ENCODE measurements at places on chromosomes 16 and 17.
A peak's percentile ranks its signal among the peaks of the same experiment; 100 is the strongest.

DNA sequence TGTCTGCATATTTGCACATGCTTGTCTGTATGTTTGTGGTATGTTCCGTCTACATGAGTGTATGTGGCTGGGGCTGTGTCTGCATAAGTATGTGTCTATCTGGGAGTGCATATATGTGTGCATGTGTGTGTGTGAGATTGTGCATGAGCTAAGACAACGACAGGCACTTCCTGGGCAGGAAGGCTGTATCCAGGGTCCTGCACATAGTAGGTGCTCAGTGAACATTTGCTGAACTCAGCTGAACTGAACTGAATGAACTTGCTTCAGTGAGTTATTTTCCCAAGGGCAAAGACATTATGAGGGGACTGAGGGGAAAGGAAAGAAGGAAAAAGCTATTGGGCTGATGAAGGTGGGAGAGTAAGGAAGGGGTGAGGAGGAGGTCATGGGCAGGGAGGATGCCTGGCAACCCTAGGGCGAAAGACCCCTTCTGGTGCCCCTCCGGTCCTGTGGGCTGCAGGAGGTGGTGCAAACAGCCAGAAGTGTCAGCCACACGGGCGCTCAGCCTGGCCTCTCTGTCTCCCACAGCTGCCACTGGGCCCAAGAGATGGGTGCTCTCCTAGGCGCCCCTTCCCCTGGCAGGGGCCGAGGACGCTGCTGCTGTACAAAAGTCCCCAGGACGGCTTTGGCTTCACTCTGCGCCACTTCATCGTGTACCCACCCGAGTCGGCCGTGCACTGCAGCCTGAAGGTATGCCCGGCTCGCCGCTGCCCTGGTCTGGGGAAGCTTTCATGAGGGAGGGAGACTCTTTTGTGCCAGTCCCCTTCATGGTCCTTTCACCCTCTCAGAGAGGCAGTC, 29.5 kb downstream of the ARHGAP23 start:
- no peak for DNase-seq

DNA sequence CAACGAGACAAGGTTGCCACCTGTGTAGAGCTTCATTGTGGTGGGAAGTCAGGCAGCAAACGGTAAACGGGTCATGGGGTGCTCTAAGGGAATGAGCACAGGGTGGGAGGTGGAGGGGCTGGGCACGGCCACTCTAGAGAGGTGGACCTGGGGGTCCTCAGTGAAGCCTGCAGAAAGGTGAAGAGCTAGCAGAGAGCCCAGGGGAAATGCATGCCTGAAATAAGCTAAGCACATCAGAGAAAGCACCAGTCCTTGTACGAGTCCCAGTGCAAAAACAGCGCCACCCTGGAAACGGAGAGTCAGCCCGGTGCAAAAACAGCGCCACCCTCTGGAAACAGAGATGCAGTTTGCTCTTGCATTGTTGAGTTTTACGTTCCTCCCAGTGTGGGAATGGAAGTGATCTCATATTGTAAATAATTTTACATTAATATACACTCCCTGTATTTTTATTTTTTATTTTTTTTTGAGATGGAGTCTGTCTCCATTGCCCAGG, 65.0 kb downstream of the TBC1D16 start:
- DNase-seq = peak; percentile 2

- no peak for DNase-seq
Observed at GRCh38 chr16:47924950-47925349, 230.8 kb downstream of the ABCC12 start.

DNA sequence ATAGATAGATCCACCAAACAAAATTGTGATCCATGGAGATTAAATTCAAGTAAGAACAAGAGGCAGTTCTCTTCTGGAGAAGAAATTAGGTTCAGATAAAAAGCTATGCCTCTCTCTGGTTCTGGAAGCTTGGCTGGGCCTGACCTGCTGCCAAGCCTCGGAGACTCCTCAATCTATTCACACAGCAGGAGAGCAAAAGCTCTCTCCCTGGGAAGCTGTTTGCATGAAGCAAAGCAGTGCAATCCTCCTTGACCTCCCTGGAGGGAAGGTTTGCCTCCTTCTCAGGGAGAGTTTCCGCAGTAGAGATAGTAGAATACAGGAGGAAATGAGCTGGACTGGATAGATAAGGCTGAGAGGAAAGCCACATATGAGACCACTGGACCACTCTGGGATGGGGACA, 78.1 kb upstream of the GNAO1 start:
- DNase-seq = no peak

DNA sequence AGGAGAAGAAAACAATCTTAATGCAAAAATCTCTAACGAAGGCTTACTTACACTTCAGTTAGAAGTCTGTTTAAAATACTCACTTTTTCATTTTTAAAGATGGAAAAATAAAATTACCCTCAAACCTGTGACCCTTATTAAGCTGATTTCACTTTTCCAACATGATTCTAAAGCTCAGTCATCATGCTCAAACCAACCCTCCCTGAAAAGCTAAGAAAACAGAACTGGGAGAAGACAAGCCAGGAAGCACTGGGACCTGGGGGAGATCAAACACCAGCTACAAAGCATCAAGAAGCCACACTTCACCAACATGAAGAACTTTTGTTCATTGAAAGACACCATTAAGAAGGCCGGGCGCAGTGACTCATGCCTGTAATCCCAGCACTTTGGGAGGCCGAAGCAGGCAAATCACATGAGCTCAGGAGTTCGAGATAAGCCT, 88.8 kb downstream of the LITAF start:
- DNase-seq = peak; percentile 70

DNA sequence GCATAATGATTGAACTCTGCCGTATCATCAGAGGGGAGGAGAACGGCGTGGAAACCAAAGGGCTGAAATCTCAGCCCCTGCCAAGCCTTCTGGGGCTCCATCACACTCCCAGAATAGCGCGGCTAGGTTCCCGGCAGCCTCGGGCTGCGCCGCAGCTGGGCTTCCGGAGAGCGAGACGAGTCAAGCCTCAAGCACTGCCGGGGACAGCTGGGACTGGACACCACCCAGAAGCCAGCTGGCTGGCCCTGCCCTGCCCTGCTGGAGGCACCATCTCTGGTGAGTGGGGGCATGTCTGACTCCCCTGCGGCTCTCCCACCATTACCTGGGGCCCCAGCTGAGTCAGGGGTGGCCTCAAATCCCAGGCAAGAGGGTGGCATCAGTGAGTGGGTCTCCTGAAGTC, 7.2 kb upstream of the GPRC5C start:
- no peak for DNase-seq

DNA sequence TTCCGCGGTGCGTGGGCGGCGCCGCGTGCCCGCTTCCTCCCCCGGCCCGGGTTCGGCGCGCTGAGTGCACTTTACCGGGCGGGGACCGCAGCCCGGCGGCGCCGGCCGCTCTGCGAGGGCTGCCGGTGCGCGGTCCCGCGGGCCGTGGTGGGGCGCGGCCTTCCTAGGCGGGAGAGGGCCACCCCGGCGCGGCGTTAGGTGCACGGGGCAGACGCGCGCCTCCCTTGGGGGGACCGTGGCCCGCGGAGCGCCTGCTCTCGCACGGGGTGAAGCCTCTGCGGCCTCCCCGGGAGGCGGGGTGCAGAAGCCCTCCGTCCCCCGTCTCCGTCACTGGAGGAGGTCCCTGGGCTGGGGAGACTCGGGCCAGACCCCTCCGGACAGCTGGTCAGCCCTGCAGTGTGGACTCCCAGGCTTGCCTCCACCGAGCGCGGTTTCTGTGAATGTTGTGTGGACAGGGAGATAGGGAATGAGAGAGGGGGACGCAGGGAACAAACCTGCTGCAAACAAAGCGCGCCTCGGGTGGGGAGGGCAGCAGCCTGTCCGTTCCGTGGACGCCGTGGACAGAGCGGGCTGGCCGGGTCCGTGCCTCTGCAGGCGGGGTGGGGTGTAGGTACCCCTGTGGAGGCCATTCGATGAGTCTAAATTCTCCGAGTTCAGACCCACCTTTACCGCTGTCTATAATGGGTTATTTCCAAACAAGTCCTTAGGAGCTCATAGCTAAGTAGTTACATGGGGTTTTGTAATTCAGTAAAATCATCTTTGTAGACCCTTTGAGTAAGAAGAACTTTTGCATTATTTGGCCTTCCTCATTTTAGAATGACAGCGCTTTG, 721 bp downstream of the TBCD start:
- DNase-seq = no peak

GRCh38 chr17:61390479-61390791, 9.2 kb upstream of the TBX2 start:
- no peak for DNase-seq

DNA sequence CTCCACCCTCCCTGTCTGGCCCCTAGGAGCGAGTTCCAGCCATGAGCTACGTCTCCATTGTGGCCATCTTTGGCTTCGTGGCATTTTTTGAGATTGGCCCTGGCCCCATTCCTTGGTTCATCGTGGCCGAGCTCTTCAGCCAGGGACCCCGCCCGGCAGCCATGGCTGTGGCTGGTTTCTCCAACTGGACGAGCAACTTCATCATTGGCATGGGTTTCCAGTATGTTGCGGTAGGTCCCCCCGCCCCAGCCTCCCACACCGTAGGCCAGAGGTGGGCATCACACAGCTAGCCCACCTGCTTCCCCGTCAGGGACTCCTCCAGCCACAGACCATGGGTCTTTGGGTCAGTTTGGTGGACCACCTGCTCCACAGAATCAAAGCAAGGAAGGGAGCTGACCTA, 4.2 kb downstream of the SLC2A4 start:
- no peak for DNase-seq

DNA sequence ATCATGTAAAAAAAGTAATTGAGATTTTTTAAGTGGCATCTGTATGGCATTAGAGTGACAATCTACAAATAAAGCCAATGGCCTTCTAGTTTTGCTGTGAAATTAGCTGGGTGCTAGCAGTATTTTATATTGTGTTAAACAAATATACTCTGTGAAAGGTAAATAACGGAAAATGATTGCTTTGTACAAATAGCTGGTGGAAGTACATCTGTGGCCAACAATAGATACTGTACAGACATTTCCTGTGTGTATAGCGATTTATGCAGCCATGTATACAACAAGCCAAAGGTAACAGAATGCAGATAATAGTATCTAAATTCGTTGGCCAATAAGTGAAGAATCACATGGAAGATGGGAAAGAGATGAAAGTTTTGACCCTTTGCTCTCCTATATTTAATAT, 26.6 kb downstream of the IQCK start:
- no peak for DNase-seq

DNA sequence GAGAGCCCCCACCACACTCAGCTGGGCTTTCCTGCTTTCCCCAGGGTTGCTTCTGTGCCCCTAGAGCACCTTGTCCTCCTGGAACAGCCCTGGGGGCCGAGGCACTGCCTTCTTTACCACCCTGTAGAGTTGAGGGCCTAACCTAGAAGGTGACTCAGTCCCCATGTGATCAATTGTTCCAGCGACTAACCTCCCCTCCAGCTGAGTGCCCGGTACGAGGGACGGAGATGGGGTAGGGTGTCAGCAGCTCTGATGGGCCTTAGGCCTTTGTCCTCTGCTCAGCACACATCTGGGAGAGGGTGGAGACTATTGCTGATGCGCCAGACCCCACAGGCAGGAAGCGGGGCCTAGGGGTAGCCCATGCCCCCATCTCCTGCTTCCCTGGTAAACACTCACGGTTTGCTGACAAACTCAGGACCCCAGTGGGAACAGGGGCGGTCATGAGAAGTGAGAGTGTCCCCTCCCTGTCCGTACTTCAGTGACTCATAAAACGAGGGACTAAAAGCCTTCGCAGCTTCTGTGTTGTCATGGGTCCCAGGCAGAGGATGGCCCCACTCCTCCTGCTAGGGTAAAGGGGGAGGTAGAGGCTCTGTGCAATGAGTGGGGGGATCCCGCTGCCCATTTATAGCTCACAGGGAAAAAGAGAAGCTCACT, 33.1 kb downstream of the NECAB2 start:
- no peak for DNase-seq

DNA sequence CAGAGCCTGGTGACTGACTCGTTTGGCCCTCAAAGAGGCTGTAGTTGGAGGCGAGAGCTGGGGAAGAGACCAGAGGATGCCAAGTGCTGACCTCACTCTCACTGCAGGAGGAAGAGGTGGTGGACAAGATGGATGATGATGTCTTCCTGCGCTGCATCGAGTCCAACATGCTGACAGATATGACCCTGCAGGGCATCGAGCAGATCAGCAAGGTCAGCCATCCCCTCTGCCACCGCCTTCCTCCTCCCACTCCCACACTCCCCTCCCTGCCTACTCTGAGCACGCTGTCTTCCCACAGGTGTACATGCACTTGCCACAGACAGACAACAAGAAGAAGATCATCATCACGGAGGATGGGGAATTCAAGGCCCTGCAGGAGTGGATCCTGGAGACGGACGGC, 26.9 kb downstream of the POLR2A start:
- no peak for DNase-seq

DNA sequence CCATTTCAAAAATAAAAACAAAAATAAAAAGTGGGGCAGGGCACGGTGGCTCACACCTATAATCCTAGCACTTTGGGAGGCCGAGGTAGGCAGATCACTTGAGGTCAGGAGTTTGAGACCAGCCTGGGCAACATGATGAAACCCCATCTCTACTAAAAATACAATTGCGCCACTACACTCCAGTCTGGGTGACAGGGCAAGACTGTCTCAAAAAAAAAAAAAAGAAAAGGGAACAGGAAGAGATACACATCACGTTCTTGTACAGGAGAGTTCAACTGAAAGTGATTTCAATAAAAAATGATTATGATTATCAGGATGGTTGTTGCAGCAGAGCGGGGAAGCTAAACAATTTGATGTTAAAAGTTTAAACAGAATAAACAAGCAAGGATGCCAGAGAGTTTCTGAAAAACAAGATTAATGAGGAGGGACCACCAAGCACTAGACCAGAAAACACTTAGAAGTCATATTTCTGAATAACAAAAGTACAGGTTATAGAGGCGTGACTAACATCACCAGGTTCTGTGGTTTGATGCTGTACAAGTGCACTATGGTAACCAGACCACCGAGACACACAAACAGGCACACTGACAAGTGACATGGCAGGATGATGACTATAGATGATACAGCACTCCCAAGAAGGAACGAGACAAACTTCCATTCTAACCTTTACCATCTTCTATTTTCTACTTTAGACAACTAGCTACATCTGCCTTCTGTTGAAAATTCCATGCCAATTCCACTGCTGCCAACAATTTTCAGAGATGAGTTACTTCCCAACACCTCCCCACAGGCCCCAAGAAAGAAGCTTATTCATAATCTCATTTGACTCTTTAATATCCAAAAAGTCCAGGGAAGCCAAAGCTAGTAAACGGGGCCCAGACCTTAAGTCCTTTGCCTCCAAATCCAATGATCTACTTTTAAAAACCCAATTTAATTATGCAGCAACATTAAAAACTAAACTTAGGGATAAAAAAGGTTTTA, 11.8 kb downstream of the DNAJA2 start:
- DNase-seq = no peak

DNA sequence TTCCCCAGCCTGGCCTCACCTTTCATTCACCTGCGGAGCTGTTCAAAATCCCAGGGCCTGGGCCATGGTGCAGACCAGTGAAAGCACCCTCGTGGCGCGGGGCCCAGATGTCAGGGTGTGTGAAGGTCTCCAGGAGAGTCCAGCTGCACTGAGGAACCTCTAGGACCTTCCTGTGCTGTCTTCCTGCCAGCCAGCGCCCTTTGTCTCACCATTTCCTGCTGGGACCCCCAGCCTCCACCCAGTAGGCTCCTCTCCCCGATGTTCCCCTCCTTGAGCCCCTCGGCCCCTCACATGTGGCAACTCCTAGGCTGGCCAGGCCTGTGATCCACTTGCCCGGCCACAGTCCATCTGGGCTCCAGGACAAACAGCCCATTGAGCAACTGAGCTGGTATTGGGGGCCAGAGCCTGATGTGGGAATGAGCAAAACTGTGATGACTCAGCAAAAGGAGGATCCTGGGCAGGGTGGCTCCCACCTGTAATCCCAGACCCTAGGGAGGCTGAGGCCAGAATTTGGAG, 677 bp downstream of the SULT1A2 start:
- DNase-seq = no peak
